Stimulated activated effector memory CD8-positive, alpha-beta T cell treated with anti-CD3 and anti-CD28 coated beads, Interleukin-12 subunit alpha, Interleukin-12 subunit beta, amount 100 ng/mL, for 72 hours (primary cell): ENCODE measurements at places on chromosomes 4 and X.
A peak's percentile ranks its signal among the peaks of the same experiment; 100 is the strongest.

- DNase-seq, result no peak
These were observed 603.7 kb downstream of the GRXCR1 start for GRCh38 chr4:43496188-43496587.

- DNase-seq, result no peak
These were observed 15.2 kb downstream of the HSD17B11 start for GRCh38 chr4:87375719-87376291.

- peak; percentile 7 for DNase-seq
These were observed 82.4 kb upstream of the MTM1 start for GRCh38 chrX:150486011-150486410.

DNA sequence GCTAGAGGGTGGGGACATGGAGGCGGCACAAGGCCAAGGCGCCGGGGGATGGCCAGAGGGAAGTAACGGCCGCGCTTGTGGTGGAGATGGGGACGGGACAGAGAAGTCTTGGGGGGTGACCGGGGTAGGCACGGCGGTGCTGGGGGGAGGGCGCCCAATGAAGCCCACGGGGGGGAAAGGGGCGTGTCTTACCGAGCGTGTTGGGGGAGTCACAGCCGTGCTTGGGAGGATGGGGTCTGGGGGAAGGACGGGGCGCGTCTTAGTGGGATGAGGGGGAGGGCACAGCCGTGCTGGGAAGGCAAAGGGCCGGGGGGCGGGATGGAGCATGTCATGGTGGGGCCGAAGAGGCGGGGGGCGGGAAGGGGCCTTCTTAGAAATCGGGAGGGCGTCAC lies 952 bp downstream of the ARSD start:
- no peak for DNase-seq
